ENCODE measurements at places on chromosomes 13 and 19.

DNA sequence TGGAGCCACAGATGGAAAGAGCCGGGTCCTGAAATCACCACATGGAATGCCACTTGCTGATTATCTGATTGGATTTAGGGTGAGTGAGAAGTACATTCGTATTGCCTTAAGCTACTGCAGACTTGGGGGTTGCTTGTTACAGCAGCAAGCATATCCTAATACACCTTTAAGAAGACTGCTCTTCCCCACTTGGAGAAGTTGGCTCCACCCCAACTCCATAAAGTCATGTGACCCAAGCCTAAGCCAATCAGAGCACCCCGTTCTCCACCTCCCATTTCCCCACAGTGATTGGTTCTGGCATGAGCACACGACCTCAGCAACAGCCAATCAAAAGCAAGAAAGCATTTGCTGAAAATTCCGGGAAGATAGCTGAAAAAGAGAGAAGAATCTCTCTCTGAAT lies 23.1 kb downstream of the CACNA1A start:
- no peak for DNase-seq

GRCh38 chr13:90951663-90952062 lies 395.8 kb upstream of the MIR17HG start:
- no peak for DNase-seq

DNA sequence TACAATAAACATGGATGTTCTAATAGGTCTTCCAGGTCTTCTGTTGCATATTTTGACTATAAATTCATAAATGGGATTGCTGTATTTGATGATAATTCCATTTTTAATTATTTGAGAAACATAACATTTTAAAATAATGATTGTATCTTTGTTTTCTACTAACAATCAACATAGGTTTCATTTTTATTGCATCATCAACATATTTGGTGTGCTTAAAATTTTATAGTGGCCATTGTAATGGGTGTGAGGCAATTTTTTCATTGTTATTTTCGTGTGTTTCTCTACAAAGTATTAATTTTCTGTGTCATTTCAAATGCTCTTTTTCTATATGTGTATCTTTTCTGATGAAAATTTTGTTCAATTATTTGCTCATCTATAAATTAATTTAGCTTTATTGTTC lies 13.2 kb downstream of the ZNF493 start:
- DNase-seq: no peak

- no peak for DNase-seq
These were observed 107.5 kb downstream of the SUCLA2 start for GRCh38 chr13:47893527-47893926.

GRCh38 chr13:95023405-95023804 lies 277.8 kb downstream of the ABCC4 start:
- DNase-seq: no peak

- no peak for DNase-seq
These were observed 77.4 kb upstream of the PCDH8 start for GRCh38 chr13:52925775-52926285.

DNA sequence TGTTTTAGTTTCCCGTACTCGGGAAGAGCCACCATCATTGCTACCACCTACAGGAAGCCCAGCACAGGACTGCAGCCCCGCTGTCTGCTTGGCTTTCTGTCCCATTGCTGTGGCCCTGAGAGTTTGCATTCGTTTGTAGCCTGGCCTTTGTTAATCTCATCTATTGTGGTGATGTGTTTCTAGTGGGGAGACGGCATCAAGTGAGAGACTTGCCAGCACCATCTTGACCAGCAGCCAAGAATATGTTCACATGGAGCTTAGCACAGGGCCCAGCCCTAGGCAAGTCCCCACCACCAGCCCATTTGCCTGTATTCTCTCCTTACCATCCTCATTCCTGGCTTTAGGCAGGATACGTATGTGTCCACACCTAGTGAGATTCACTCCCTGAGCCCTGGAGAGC lies 17.3 kb upstream of the OVOL3 start:
- no peak for DNase-seq

DNA sequence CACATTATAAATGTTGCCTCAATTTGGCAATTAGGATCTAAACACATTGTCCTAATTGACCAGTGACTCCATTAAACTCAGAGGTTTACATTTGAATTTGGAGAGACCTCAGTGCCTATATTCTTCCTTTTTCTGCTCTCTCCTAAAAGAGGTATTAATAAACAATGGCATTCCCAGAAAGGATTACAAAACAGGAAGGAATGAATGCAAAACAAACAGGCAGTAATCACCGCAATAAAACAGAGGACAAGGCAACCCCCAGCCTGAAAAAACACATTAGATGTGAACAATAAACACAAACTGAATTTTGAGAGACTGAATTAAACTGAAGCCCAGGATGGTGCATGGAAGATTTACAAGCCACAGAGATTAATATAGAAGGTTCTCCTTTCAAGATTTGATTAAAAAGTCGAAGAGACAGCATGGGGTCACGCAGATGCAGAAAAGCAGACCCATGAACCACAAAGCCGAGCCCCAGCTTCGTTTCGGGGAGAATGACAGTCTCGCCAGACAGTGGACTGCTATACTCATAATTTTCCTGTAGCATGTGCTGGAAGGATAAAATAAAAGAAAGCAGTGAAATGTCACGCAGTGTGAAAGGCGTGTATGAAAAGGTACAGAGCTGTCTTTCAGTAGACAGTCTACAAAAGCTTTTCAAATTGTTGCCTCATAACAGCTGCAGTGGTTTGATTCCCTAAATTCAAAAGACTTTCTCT lies 503.0 kb downstream of the LIG4 start:
- DNase-seq: no peak

- DNase-seq: no peak
These were observed 4.7 kb upstream of the GNA15 start for GRCh38 chr19:3131168-3131567.

DNA sequence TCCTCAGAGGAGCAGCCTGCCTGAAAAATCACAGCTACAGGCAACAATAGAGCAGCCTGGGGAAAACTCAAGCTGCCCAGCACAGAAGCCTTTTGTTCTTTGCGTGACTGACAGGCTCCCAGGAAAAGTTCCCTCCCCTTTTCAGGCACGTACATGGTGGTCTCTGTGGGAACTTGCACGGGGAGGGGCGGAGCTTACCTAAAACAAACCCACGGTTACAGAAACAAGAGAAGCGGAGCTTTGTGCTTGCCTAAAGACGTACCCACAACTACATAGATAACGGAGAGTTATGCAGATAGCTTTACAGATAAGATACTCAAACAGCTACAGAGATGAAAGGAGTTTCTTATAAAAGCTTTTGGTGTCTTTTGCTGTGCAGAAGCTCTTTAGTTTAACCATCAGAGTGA lies 11.4 kb downstream of the ETFB start:
- no peak for DNase-seq

DNA sequence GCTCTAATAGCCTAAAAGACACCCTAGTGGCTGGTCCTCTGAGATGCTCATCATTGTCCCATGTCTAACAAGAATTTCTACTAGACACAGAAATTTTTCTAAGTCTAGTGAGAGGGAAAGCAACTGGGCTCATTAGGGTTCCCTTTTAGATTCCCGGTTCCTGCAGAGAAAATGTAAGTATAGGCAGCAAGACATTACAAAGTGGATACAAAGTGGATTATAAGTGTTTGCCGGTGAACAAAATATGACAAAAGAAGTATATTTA lies 20.8 kb upstream of the TMTC4 start:
- DNase-seq: no peak

All from LoVo (cell line).